Sigmoid colon (tissue), 7 donors: ENCODE measurements at places on chromosomes 7 and 10.

DNA sequence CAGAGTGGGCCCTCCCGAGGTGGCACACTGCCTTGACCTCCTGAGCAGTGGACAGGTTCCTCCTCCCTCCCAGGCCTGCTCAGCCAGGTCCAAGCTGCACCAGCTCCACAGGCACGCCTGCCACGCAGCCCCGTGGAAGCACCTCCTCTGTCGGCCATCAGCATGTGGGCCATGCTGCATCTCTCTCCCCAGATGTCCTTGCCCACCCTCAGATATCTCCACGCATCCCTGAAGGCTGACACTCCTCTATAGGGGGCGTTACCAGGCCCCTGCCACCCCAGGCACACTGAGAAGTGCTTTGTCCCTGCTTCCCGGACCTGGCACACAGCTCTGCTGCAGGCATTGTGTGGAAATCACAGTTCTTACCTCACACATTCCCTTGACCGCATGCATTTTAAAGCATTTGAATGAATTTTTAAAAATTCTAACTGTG is 598.5 kb downstream of the SDK1 start:
- H3K36me3 ChIP-seq, result no peaks in the 10 kb centered on the region
- no peak overlapping the region for H3K27ac ChIP-seq
- H3K4me1 ChIP-seq, result no peaks in the 10 kb centered on the region
- H3K27me3 ChIP-seq, result no peaks in the 10 kb centered on the region

DNA sequence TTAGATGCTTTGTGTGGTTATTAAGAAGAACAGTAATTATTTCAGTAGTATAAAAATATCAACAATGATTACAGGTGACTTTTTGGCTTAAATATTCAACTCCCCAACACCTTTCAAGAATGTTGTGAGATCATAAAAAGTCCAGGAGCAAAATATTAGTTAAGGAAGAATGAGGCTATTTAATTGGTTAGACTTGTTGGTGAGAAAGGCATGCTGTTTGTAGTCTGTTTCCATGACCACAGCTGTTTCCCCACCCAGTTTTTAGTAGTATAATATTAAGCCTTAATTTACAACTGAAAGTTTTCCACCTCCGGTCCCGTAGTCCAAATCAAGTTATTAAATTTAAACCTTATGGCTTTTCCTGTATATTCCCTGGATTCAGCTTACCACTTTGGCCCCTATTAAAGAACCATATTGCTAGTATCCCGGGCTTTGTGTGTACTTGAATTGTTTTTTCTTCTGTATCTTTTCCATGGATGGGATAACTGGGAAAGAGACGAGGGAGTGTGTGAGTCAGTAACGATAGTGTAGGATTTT is 133.3 kb downstream of the CELF2 start:
- no peak for DNase-seq
- no peak overlapping the region for H3K27ac ChIP-seq
- peaks cover 17% of the 10 kb centered on the region for H3K4me1 ChIP-seq
- H3K4me3 ChIP-seq, result no peak overlapping the region
- H3K36me3 ChIP-seq, result no peaks in the 10 kb centered on the region

- H3K27me3 ChIP-seq, result peaks cover 14% of the 10 kb centered on the region
- H3K36me3 ChIP-seq, result no peaks in the 10 kb centered on the region
- H3K4me3 ChIP-seq, result no peak overlapping the region
- H3K27ac ChIP-seq, result no peak overlapping the region
These were observed 26.5 kb upstream of the PRKAG2 start for GRCh38 chr7:151903249-151904032.

DNA sequence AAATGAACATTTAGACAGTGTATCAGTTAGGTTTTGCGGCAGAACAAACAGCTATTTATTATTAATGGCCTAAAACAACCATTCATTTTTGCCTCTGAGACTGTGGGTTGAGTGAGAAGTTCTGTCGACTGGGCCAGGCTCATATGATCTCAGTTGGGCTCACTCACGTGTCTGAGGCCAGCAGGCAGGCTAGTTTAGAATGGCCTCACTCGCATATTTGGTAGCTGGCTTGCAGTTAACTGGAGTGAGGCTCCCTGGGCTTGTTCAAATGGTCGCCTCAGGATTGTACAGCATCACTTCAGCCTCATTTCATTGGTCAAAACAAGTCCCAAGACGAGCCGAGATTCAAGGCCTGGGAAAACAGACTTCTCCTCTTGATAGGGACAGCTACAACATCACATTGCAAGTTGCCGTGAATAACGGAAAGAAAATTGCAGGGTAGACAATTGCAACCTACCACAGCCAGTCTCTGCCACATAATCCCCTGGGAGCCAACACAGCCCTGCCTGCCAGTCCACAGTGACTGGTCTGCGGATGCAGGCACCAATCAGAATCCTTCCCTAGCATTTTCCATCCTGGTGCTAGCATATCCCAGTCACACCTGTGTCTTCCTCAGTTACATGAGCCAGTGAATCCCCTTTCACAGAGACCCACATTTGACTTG is 23.1 kb upstream of the PPIF start:
- H3K36me3 ChIP-seq, result no peaks in the 10 kb centered on the region
- peaks cover 15% of the 10 kb centered on the region for H3K4me1 ChIP-seq

GRCh38 chr10:96524741-96525140 is 11.0 kb upstream of the TLL2 start:
- DNase-seq, result no peak
- H3K27me3 ChIP-seq, result no peaks in the 10 kb centered on the region
- peaks cover 71% of the 10 kb centered on the region for H3K36me3 ChIP-seq
- no peak overlapping the region for H3K27ac ChIP-seq

- peaks cover 1% of the 10 kb centered on the region for H3K36me3 ChIP-seq
- no peak for DNase-seq
- H3K4me1 ChIP-seq, result no peaks in the 10 kb centered on the region
- H3K27me3 ChIP-seq, result no peaks in the 10 kb centered on the region
- H3K27ac ChIP-seq, result no peak overlapping the region
- H3K4me3 ChIP-seq, result no peak overlapping the region
These were observed 30.0 kb upstream of the SLIT1 start for GRCh38 chr10:97215619-97216260.

GRCh38 chr10:100396605-100397004 is 49.6 kb downstream of the SCD start:
- H3K4me1 ChIP-seq, result no peaks in the 10 kb centered on the region
- no peaks in the 10 kb centered on the region for H3K27me3 ChIP-seq
- no peak overlapping the region for H3K27ac ChIP-seq
- H3K36me3 ChIP-seq, result no peaks in the 10 kb centered on the region
- no peak for DNase-seq

GRCh38 chr10:60597513-60597912 is 180.8 kb upstream of the CDK1 start:
- no peaks in the 10 kb centered on the region for H3K4me1 ChIP-seq
- H3K4me3 ChIP-seq, result no peak overlapping the region
- DNase-seq, result no peak
- no peaks in the 10 kb centered on the region for H3K27me3 ChIP-seq
- no peaks in the 10 kb centered on the region for H3K36me3 ChIP-seq
- no peak overlapping the region for H3K27ac ChIP-seq

DNA sequence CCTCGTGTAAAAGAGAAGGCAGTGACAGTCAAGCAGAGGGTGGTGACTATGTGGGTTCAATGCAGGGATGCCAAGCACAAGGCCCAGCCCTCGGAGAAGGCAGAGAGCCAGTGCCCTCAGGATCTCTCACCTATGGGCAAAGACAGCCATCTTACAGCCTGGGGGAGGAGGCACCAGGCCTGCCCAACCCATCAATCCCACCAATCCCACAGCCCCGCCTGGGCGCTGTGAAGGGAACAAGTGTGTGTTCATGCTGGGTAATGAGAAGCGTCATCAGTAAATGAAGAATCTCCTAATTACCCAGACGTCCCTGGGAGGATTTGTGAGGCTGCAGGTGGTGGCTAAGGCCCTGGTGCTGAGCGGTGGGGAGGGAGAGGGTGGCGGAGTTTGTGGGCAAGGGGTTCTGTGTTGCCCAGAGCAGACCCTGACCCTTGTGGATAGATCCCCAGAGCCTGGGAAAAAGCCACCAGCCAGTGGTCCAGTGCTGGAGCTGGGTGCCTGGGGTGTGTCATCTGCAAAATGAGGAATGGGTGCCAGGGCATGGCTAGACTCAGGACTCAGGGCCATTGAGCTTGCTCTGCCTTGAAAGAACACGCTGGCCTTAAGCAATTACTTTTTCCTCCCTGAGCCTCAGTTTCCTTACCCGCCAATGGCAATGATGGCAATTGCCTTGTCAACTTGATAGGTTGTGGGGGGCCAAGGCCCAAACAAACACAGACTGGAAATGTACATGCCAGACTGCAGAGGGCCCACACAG is 128.1 kb upstream of the UNC5B start:
- H3K27ac ChIP-seq, result no peak overlapping the region
- peak; percentile 21 for DNase-seq
- H3K4me1 ChIP-seq, result no peaks in the 10 kb centered on the region
- H3K27me3 ChIP-seq, result no peaks in the 10 kb centered on the region
- H3K4me3 ChIP-seq, result no peak overlapping the region

DNA sequence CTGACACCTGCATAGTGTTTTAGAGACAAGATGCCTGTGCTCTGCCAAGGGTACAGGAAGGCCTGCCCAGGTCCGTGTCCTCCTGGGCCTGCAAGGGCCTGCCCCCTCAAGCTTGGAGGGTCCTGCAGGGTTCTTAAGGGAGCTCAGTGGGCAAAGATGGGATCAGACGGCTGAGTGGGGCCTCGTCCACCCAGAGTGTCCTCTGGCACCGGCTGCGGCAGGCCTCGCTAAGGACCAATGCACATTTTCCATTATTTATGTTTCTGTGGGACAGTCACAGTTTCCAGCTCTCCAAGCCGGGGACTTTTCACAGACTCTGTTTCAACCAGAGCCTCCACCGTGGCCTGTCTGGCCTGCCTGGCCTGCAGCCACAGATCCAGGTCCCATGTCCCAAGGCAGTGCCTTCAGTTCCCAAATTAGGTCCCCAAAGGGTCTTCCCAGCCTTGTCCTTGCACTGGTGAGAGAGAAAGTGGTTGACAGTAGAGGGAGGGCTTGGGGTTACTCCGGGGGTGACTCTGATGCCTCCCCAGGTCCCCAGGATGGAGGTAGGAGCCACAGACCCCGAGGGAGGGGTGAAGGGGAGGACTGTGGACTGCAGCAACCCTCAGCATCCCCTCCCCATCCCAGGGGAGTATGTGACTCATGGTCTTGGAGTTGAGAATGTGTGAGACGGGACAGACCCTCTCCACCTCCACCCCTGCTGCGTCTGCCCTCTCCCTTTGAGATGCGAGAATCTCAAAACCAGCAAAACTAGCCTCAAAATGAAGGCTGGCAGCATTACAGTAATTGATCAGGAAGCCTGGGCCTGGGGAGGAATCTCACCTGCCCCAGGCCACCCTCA is 14.8 kb downstream of the MYL10 start:
- DNase-seq, result no peak
- no peaks in the 10 kb centered on the region for H3K36me3 ChIP-seq
- no peak overlapping the region for H3K27ac ChIP-seq

DNA sequence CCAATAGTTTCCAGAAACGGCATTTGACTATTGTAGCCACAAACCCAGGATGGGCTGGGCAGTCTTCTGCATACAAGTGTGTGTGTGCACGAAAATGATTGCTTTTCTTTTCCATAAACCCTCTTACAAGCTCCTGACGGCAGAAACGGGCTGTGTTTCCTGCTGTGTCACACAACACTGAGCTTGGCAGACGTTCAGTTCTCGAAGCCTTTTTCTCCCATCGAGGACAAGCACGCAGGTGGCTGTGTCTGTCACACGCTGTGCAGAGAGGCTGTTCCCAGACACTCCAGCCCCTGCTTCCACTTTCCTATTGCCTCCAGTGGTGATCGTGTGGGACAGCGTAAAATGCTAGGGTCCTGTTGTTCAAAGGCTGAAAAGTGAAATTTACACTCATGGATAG is 32.1 kb downstream of the RBAK start:
- no peak for DNase-seq
- H3K27me3 ChIP-seq, result peaks cover 36% of the 10 kb centered on the region
- no peak overlapping the region for H3K4me3 ChIP-seq
- no peaks in the 10 kb centered on the region for H3K4me1 ChIP-seq
- H3K27ac ChIP-seq, result no peak overlapping the region

DNA sequence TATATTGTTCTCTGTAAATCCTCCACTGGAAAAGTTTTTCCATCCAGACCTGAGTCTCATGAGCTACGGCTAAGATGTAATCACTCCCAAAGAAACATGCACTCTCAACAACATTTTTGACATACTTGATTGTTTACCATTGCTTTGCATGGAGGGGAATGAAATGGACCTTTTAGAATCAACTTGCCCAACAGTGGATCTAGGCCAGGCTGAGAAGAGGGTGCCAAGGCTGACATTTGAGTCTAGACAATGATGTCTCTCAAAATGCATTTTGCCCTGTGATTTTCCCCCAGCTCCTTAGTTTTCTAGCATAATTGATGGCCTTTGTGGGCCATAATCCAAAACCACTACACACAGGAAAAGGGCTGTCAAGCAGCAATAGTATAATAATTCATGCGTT is 297.9 kb upstream of the KLF6 start:
- H3K36me3 ChIP-seq, result no peaks in the 10 kb centered on the region
- DNase-seq, result no peak
- no peak overlapping the region for H3K4me3 ChIP-seq
- peaks cover 16% of the 10 kb centered on the region for H3K4me1 ChIP-seq
- no peaks in the 10 kb centered on the region for H3K27me3 ChIP-seq

DNA sequence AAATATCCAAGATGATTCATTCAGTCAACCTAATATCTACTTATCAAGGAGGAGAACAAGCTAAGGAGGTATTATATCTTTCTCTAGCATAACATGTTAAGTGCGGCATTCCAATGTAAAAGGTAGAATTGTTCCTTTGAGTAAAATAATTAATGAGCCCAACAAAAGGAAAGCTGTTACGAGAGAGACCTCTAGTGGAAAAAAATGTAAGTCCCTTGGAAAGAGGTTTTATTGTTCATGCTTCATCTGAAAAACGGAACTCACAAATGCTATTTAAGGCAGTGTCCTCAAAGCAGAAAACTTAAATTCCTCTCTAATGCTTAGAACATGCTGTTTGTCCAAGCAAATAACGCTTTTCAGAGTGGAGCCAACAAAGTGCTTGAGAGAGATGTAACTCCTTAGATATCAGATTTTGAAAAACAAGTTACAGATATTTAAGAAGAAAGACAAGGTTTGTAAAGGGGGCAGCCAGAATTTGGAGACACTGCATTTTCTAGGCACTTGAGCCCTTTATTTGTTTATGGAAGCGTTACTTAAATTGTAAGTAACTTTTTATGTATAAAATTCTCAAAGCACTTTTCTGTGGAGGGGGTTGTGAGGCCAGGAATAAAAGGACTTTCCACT is 119.9 kb downstream of the TFEC start:
- peaks cover 8% of the 10 kb centered on the region for H3K4me1 ChIP-seq
- no peaks in the 10 kb centered on the region for H3K36me3 ChIP-seq
- no peak overlapping the region for H3K4me3 ChIP-seq
- no peaks in the 10 kb centered on the region for H3K27me3 ChIP-seq
- H3K27ac ChIP-seq, result no peak overlapping the region

GRCh38 chr7:157662110-157662791 is 325.4 kb downstream of the DNAJB6 start:
- H3K4me3 ChIP-seq, result no peak overlapping the region
- H3K27ac ChIP-seq, result no peak overlapping the region
- H3K27me3 ChIP-seq, result no peaks in the 10 kb centered on the region
- H3K36me3 ChIP-seq, result no peaks in the 10 kb centered on the region
- peaks cover 6% of the 10 kb centered on the region for H3K4me1 ChIP-seq

- no peak overlapping the region for H3K4me3 ChIP-seq
- H3K27me3 ChIP-seq, result no peaks in the 10 kb centered on the region
- H3K27ac ChIP-seq, result peak overlapping the region; percentile 35
- H3K36me3 ChIP-seq, result no peaks in the 10 kb centered on the region
- DNase-seq, result no peak
- peaks cover 44% of the 10 kb centered on the region for H3K4me1 ChIP-seq
These were observed 53.4 kb downstream of the PPP1R3C start for GRCh38 chr10:91579329-91579985.

- peaks cover 80% of the 10 kb centered on the region for H3K4me1 ChIP-seq
- H3K27ac ChIP-seq, result peak overlapping the region; percentile 98
- no peaks in the 10 kb centered on the region for H3K27me3 ChIP-seq
These were observed 1.1 kb downstream of the MARVELD1 start for GRCh38 chr10:97714401-97715258.

- H3K27me3 ChIP-seq, result no peaks in the 10 kb centered on the region
- no peaks in the 10 kb centered on the region for H3K4me1 ChIP-seq
- H3K36me3 ChIP-seq, result no peaks in the 10 kb centered on the region
- no peak overlapping the region for H3K27ac ChIP-seq
These were observed 192.3 kb downstream of the PLXNA4 start for GRCh38 chr7:132383962-132384361.
